ENCODE measurements at places on chromosomes 1 and 21. TPM values are rescaled to one million over a fixed set of nuclear protein-coding genes. Genes with fewer than 3 reads are reported as not detected.

The FAM72B gene
- 23.1 TPM for total RNA-seq

DNA sequence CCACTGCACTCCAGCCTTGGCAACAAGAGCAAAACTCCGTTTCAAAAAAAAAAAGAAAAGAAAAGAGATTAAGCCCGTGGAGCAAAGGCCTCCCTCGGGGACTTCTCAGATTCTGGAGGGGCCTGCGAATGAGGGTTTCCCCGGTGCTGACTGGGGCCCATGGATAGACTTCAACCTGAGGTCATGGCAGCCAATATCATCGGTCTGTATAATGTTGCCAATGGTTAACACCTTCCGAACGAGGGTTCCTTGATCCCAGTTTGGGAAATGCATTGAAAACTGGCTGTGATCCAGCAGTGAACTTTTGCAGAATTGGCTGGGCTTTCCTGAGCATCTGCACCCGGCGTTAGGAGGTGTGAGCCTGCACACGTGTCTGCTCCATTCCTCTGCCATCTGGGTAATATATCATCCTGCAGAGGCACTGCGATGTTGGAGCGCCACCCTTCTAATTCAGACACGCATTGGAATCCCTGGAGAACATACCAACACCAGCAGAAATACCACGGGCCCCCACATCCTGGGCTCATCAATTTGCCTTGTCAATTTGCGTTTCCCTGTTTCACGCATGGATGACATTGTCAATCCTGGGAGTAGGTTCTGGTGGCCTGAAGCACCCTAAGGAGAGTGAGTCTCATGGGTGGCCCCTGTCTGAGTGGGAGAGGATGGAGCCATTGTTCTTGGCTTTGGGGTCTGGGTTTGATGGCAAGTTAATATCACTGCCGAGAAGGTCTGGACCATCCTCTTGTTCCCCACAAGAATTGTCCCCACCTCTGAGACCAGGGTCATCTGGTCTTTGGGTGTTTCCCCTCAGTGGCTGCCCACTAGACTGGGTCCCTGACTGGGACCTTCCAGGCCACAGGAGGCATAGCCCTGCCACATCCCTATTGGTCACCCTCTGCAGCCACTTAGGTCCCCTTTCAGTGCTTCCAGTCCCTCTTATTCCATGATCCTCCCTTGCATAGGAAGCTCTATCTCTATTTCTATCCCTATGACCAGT is 441.0 kb downstream of the PTPRU start:
- DNase-seq, result no peak

The RNU1-1 gene
- total RNA-seq, result 832 TPM

DNA sequence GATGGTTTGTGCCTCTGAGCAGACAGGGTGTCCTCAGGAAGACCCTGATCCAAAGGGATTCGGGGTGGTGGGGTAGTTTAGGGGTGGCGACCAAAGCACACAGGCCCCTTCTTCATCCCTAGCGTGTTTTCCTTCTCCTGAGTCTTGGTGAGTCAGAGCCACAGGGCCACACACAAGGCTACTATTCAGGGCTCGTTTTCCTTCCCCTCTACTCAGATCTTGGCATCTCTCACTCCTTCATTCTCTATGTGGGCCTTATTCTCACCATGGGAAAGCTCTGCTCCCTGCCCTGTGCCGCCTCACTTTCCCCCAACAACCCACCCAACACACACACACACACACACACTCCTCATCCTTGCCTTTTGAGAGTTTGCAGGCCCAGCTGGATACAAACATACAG is 43.6 kb upstream of the WNT2B start:
- peak; percentile 69 for DNase-seq

The KIF21B gene
- 3.4 TPM for total RNA-seq

The GBP6 gene
- 0.11 TPM for total RNA-seq

The APP gene
- 162 TPM for total RNA-seq

GRCh38 chr1:54996359-54996868 is 2.3 kb upstream of the BSND start:
- DNase-seq, result peak; percentile 88

DNA sequence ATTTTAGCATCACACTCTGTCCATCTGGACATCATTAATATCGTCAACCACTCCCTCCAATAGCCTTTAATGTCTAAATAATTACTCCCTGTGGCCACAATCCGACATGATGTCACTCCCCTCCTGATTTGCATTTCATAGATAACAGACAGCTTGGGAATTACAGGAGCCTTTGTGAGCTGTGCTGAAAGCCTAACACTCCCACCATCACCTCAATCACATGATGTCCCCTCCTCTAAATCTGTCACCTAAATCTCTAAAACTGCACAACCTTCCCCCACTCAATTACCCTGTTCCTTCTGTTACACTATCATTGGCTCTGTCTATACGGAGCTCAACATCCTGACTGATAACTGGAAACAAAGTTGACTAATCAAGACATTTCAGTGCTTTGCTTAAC is 14.3 kb downstream of the NHLH2 start:
- DNase-seq, result peak; percentile 67

GRCh38 chr1:244841273-244841927 is 5.9 kb downstream of the COX20 start:
- no peak for DNase-seq

DNA sequence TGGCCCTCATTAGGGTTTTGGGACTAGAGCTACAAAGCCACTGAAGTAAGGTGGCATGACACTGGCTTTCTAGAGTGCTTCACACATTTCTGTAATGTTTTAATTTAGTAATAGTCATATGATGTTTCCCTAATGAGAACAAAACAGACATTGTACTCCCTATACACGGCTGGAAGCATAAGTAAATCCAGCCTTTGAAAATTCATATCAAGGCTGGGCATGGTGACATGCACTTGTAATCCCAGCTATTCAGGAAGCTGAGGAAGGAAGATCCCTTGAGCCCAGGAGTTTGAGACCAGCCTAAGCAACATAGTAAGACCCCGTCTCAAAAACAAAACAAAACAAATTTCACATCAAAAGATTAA is 7.4 kb downstream of the USP48 start:
- DNase-seq, result no peak

Data from Daoy (cell line).